ENCODE measurements at places on chromosomes 3 and 15.

DNA sequence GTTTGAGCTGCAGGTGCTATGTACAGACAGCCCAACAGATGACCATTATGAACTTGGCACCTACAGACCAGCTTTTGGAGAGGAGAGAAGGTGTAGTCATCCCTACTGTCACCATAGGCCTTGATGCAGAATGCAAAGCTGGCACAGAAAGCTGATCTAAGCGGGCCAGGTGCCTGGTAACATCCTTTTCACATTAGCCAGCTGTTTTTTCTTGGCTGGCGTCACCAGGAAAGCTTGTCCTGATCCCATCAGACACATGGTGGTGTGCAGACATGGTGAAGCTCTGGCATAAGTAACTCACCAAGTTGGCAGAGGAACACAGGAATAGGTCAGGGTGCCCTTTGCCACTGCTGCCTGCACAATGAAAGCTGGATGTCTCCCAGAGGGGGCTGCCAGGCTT is 97.2 kb upstream of the MB21D2 start:
- no peak for DNase-seq

GRCh38 chr3:14730703-14731382 is 55.9 kb downstream of the C3orf20 start:
- no peak for DNase-seq

DNA sequence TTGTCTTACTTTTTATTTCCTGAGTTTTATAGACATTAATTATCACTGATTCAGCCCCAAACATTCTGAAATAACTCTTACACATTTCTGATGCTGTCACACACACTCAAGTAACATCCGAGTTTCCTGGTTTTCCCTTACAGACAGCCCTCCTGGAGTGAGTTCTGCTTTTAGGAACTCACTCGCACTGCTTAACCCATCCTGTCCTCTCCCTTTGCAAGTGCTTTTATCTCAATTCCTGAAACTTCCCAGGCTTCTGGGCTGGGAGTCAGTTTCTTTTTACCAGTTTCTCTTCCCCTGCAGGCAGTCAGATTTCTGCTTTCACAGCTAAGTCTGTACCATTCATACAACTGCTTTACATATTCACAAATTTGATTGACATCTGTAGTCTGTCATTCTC is 15.6 kb upstream of the SH3GL3 start:
- no peak for DNase-seq

GRCh38 chr3:124775877-124776276 is 45.6 kb downstream of the UMPS start:
- DNase-seq, result no peak

GRCh38 chr3:31947162-31947561 is 33.9 kb downstream of the OSBPL10 start:
- DNase-seq, result no peak

DNA sequence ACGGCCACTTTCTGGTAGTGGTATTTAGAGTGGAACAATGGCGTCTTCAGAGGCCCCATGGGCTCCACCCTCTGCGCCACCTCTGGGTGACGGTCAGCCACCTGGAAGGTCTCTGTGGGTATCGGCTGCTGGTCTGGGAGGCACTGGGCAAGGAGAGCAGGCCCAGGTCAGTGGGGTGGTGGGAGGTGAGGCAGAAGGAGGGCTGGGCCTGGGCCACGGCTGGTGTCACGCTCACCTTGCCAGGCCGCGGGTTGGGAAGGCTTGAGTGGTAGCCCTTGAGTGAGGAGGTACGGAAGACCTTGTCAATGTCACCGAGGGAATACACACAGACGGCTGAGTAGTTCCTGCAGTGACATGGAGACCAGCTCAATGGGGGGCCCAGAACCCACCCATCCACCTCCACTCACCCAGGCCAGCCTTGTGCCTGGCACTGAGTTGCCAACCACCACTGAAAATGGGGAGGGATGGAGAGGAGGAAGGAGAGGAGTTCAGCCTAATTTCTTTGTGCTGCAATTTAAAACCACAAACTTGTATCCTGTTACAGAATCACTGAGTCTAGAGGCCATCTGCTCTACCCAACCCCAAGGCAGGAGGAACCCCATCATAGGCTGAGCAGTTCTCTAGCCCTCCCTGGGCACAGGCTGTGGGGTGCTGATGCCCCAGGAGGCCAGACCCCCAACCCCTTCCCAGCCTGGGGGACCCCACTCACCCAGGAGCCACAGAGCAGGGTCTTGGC is 19.0 kb downstream of the SEMA7A start:
- DNase-seq, result no peak

DNA sequence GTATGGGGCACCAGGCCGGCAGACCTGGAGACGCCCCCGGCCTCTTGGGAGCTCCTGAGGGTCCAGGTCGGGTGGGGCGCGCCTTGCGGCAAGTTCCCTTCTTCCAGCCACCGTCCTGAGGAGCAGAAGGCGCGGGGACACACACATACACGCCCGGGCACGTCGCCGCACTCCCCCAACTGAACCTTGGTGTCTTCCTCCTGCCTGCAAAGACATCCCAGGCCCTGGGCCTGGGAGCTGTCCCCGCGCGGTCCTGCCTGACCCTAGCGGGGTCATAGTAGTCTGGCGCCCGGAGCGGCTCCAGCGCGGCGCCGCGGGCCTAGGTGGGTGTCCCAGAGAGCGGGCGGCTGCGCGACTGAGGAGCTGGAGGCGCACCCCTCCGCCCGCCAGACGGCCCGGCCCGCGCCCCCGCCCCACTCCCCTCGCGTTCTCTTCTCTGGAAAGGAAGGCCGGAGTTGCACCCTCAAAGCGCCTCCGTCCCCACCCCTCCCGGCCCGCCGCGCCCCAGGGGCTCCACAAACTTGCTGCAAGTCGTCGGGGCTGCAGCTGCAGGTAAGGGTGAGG is 185.9 kb upstream of the LINGO1 start:
- DNase-seq, result no peak

- DNase-seq, result no peak
These were observed 19.5 kb downstream of the SMAD6 start for GRCh38 chr15:66721501-66721937.

DNA sequence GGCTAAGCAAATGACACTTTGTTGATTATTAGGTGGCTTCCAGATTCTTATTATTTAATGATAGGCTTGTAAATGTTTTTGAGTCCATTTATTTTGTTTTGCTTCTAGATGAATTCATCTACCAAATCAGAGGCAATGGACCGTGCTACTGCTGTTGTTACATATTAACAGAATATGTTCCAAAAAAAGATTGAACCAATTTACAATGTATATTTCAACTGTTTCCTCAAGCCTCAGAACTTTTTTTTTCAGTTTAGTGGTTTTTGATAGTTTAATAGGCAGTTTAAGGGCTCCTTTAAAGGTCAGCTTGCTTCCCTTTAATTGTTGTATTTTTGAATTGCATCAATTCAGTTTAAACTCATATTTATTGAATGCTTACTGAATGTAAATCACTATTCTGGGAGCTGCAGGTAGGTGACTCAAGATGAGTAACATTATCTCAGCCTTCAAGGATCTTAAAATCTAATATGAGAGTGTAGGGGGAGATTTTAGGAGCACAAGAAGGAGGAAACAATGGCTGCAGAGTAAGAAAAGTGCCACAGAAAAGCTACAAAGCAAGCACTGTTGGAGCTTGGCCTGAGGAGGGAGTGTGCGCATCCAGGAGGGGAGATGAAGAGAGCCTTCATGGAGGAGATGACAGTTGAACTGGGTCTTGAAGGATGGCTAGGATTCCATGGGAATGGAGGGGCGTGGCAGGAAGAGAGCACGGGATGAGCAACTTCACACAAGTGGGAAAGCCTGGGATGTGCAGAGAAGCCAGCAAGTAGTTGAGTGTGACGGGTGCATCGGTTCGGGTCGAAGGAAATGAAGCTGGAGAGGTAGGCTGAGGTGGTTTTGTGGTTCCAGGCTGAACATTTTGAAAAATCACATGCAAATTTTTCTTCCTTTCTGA is 14.7 kb downstream of the MAP2K1 start:
- no peak for DNase-seq

GRCh38 chr3:157816896-157817295 is 289.3 kb downstream of the SHOX2 start:
- DNase-seq, result no peak

GRCh38 chr15:24761704-24762302 is 86.2 kb downstream of the NPAP1 start:
- no peak for DNase-seq

- no peak for DNase-seq
These were observed 727.7 kb upstream of the NECTIN3 start for GRCh38 chr3:110343945-110344344.

GRCh38 chr3:169400874-169401273 is 262.6 kb downstream of the MECOM start:
- peak; percentile 44 for DNase-seq

GRCh38 chr15:61116825-61117224 is 112.3 kb downstream of the RORA start:
- DNase-seq, result peak; percentile 13

GRCh38 chr3:140219923-140220452 is 285.0 kb downstream of the CLSTN2 start:
- DNase-seq, result no peak

DNA sequence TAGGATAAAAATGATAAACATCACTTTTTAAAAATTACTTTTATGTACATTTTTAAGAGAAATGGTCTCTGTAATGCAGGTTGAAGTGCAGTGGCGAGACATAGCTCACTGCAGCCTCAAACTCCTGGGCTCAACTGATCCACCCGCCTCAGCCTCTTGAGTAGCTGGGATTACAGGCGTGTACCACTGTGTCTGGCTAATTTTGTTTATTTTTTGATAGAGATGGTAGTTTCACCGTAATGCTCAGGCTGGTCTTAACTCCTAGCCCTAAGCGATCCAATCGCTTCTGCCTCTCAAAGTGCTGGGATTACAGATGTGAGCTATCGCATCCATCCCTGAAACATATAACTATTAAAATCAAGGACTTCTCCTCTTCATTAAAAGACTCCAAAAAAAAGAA is 63.1 kb upstream of the CSPG5 start:
- no peak for DNase-seq

DNA sequence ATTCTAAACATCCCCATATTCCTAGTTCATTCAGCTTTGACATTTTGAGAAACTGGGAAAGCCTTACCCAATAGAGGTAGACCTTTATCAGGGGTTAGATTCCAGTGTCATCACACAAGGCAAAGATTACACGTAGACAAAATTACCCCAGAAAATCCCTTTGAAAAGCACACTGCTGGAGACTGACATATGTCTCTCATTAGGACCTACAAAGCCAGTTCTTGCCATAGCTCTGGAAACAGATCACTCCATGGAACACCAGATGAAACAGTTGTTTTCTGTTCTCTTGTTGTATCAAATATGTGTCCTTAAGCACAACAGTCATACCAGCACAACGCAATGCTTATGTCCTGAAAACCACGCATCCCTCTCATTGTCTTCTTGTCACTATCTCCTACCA is 44.7 kb downstream of the RARB start:
- DNase-seq, result no peak

DNA sequence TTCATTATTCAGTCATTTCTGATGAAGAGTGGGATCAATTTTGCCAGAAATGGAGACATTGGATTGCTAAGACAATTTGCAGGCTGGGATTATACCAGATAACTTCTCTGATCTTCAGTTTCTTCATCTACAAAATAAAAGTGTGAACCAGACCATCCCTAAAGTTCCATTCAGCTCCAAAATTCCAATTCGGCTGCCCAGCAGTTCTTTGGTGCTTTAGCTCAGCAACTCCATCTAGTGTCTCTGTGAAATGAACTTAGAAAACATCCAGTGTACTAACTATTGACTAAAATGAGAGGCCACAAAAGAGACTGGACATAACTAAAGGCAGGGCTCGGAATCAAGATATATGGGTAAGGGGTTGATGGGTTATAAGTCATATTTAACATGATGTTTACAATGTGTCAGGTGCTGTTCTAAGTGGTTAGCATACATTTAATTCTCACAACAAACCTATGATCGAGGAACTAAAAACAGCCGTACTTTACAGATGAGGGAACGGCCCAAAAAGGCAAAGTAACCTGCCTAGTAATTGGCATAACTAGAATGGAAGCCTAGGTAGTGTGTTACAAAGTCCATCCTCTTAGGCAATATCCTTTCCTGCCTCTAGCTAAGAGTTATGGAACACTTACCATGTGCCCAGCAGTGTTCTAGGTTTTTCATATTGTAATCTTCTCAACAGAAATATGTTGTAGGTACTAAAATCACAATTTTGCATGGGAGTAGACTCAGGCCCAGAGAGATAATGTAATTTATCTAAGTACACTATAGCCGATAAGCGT is 17.0 kb downstream of the THAP10 start:
- no peak for DNase-seq

- DNase-seq, result no peak
These were observed 41.3 kb downstream of the ETV5 start for GRCh38 chr3:186067360-186068242.

GRCh38 chr15:84947947-84948830 is 33.5 kb upstream of the PDE8A start:
- DNase-seq, result no peak

DNA sequence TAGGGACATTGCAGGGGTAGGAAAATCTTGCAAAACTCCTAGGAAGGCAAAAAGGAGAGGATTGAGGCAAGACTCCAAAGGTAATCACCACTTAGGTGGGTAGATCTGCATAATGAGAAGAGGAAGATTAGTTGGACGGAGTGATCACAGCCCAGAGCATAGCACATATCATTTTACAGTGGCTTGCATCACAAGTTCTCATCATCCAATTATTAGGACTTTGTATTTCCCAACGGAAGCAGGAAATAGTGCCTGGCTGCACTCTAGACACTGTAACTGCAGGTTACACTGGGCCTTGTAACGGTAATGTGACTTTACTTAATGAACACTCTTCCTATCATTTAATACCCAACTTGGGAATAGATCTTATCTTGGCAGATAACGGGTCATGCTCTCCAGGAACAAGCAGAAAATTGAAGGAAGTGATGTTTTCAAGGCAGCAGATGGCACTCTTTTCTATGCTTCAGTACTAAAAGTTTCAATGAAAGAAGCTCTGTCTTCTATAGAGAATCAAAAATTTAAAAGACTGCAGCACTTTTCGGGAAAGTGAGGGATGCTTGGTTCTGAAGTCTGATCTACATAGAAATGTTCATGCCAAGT is 101.9 kb upstream of the KCNMB2 start:
- peak; percentile 68 for DNase-seq

GRCh38 chr3:9349321-9350117 is 13.3 kb upstream of the THUMPD3 start:
- peak; percentile 28 for DNase-seq

GRCh38 chr3:127954640-127955039 is 39.6 kb downstream of the KBTBD12 start:
- DNase-seq, result no peak

GRCh38 chr3:123485551-123485950 is 36.7 kb upstream of the ADCY5 start:
- DNase-seq, result no peak

GRCh38 chr3:79011821-79012529 is 755.8 kb downstream of the ROBO1 start:
- peak; percentile 19 for DNase-seq
